ENCODE measurements at places on chromosomes 13 and 19.

DNA sequence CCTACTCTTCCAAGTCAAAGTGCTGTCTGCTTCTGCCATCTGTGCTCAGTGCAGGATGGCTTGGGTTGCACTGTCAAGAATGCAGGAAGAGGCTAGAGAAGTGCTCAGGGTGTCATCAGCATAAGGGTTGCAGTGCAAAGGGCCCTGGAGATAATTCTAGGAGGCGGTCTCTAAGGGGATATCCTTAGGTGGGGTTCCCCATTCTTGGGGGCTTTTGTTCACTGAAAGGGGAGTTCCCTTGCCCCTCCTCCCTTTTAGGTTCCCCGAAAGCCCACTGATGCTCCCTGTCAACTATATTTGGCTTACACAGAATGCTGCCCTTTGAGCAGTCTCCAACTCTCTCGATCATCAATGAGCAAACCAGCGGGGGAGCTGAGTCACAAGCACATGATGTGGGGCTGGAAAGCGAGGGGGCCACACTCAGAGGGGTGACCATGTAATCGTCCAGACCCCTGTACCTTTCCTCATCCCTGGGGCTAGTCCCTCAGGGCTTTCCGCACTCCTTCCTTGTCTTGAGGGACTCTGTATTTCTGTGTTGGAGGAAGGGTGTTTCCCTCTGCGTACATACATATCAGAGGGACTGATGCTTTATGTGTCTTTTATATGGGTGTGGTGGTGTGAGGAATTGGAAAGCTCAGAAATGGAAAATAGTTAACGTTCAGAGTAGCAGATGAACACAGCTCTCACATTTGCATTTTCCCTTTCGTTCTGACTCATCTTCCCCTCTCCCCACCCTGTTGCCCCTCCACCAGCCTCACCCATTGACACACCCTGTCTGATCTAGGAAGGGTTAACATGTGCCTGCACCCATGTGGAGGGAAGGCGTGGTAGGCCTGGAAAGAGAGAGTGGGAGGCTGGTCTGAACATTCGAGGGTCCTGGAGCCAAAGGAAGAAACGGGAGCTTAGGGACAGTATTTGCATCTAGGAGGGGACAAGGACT, 6.7 kb downstream of the ZBTB32 start:
- DNase-seq: peak; percentile 41

DNA sequence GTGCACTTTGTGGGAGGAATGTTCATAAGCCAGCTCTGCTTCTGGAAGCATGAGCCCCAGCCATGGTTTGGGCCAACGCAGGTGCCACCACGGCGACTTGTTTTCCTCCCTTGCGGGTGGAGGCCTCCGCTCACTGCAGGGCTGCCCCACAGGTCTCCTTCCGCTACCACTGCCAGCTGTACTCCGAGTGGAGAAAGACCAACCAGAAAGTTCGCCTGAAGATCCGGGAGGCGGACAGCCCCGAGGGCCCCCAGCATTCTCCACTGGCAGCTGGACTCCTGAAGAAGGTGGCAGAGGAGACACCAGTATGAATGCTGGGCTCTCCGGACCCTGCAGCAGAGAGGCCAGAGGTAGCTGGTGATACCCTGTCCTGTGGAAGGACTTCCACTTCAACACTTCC, 6.5 kb upstream of the HNRNPM start:
- DNase-seq: no peak

DNA sequence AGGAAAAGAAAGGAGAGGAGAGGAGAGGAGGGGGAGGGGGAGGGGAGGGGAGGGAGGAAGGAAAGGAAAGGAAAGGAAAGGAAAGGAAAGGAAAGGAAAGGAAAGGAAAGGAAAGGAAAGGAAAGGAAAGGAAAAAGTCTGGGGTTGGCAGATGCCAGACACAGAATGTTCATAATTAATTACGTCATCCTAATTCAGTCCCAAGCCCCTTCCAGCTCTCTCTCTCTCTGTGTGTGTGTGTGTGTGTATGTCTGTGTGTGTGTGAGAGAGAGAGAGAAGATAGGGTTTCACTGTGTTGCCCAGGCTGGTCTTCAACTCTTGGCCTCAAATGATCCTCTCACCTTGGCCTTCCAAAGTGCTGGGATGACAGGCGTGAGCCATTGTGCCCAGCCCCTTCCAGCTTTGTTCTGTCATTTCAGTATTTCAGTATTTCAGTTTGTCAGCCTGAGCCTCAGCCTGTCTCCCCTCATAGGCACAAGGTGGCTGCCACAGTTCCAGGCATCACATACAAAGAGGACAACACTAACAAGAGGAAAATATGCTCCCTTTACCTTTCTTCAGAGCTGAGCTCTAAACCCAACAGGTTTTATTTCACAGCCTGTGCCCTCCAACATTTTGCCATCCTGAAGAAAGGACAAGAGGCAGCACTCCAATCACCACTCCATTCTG, 14.6 kb downstream of the IFNL3 start:
- DNase-seq: no peak

DNA sequence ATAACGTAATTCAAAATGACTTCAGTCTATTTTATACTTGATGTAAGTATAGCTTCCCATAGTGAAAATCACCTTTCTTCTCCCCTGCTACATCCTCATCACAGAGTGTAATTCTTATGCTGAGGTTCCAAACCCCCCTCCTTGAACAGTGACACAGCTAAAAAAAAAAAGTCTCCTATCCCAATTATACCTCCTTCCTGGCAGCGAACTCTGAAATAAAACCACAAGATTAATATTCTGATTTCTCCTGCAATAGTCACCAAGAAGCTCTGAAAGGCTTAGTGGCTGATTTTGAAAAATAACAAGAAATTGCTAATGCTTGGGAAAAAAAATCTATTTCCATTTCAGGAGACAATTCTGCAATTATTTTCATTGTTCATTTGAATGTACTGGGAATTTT, 36.3 kb downstream of the EFNB2 start:
- DNase-seq: no peak

DNA sequence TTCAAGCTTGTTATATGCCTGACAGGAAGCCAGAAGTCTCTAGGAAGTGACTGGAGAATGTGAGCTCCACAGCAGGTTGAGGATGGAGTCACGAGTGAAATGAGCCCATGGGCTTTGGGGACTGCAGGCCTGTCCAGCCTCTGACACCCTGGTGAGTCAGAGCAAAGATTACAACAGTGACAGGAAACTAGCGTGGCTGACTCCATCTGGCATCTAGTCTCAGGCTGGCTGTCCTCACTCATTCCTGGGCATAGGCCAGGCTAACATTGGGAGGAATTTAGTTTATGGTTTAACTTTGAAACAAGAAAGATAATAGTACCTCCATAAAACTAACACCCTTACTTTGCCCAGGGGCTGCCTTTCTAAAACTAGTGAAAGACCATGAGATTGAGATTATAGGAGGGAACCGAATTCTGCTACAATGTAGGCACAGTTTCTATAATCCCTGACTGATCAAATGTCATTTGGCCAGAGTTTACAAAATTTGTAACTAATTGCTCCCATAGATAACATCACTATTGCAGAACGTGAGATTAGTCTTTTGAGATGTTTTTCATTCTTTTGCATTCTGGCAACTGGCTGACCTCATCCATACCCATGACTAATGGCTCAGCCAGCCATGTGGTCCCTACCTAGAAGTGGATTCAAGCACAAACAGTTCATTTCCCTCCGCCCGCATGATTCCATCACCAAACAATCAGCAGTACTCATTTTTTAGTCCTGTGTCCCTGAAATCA, 28.4 kb downstream of the PSG1 start:
- DNase-seq: no peak

DNA sequence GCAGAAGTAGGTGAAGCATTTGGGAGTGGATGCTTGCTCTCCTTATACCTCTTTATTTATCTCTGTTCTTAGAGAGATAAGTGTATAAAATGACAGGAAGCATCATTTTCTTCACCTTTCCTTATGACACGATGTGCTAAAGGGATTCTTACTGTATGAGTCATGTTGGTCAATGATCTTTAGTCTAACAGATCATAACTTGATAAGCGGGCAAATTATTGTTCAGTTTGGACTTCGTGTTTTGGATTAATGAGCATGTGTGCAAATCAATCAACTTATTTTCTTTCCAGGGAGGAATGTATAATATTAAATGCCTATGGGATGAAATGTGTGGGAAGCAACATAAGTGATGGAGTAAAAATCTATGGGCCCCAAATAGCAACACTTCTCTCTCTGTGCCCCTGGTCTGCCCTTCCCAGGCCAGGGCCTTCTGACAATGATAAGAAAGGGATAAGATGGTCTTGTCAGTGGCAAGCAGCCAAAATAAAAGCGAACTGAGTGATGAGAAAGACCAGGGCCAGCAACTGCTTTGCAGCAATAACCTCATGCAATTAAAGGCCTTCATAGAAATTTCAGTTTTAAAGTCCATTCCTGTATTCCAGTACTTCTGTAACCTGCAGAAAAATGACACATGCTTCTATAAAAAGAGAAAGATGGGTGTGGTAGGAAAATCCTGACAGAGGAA, 61.4 kb downstream of the SLC10A2 start:
- no peak for DNase-seq

GRCh38 chr13:23922005-23922932, 25.0 kb upstream of the C1QTNF9B start:
- no peak for DNase-seq

DNA sequence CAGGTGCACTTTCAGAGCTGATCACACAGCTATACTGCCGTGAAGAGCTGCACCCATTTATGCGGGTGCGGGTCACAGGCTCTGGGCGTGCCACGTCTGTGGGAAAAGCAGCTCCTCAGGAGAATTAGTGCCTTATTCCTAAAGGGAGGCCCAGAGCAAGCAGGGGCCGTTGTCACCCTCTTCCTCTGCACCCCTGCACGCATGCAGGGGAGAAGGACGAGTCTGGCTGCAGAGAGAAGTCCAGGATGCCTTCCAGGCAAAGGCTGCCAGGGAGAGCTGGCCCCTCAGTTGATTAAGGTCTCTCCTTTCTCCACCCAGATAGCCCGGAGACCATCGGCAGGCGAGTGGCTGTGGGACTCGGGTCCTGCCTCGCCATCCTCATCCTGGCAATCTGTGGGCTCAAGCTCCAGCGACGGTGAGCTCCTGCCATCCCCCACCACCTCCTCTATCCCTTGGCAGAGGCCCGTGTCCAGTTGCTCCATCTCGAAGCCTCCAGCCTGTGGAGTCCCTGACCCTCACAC, 3.1 kb upstream of the FFAR1 start:
- no peak for DNase-seq

- no peak for DNase-seq
Observed at GRCh38 chr13:59409634-59410200, 754.0 kb downstream of the DIAPH3 start.

- no peak for DNase-seq
Observed at GRCh38 chr19:46901701-46902401, 41.1 kb downstream of the ARHGAP35 start.

- DNase-seq: peak; percentile 90
Observed at GRCh38 chr19:4343370-4344307, at the start of gene MPND. MPND (plus strand) TSS chr19:4343562; CDS start chr19:4343594, 32 bp downstream.

DNA sequence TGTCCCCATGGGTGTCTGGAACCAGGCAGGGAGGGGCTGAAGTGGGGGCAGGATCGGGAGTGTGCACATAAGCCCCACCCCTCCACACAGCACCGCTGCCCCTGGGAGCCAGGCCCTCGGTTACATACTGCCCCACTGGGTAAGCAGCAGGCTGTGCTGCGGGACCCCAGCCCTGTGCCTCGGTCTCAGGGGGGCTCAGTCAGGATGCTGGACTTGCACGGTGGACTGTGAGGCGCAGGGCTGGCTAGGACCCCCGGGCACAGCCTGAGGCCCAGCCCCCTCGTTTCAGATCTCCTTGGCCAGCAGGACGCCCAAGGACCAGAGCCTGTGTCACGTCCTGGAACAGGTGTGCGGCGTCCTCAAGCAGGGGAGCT, 16.3 kb downstream of the MPND start:
- DNase-seq: no peak

DNA sequence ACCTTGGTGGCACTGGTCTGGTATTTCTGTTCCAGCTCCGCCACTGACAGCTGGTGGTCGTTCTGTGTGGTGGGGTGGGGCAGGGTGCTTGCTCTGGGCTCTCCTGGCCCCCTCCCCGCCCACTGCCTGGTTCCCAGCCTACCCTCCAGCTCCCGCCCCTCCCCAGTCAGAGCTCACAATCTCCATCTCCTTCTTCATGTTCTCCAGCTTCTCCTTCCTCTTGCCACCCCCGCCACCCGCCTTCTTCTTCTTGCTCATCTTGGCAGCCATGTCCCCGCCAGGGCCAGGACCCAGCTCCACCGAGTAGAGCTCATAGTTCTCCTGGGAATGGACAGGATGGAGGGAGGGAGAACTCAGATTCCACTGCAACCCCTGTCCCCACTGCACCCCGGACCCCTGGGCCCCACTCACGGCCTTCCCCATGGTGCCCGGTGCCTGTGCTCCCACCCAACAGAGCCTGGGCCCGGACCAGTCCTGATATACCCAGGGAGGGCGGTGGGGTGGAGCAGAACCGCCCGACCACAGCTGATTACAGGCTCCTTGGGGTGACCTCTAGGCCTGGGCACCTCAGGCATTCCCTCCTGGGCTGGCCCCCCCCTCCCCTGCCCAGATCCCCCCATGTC, at the start of gene ATP4A:
TSS of gene ATP4A (minus strand) at position 452 of the 623 bp plus-strand sequence. CDS start at position 423, 29 bp downstream.
- no peak for DNase-seq

GRCh38 chr19:9854282-9854846, 19.2 kb downstream of the PIN1 start:
- no peak for DNase-seq

GRCh38 chr19:49849433-49850220, 1.3 kb upstream of the PTOV1 start:
- DNase-seq: no peak

DNA sequence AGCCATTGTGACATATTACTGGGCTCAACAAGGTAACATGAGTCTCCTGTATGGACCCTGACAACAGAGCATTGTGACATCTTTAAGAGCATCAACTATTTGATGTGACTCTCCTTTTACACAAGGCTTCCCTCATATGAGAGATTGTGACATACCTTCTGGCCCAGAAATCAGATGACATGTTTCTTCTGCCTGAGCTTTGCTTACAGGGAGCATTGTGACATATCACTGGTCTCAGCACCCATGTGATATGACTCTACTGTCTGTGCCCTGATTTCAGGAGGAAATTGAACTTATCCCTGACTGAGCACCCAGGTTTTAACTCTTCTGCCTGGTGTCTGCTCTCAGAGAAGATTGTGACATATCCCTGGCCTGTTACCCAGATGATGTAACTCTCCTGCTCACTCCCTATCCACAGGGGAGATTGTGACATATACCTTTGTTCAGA, 15.9 kb upstream of the ZNF681 start:
- DNase-seq: no peak

DNA sequence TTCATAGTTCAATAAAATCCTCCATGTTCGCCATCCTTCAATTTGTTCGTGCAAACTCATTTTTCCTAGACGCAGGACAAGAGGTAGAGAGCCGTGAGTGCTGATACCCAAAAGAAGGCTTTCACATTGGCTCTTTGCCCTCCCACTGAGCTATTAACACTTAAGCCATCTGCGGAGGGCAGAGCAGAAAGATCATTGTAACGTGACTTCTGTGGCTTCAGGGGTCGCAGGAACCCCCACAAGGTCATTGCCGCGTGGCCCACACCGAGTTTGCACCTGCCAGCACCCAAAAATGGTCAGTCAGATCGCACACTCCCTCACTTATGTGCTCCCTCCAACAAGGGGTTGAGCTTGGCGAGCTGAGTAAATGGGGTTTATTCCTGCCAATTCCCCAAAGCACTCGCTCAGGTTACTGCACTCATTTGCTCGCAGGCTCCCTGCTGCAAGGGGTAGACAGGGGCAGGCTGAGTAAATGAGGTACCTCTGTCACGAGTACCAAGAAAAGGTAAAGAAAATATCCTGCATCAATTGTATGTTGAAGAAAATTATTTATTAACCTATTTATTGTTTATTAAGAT, 144.1 kb downstream of the PRR20E start:
- DNase-seq: no peak

- no peak for DNase-seq
Observed at GRCh38 chr13:94878602-94879165, 166.3 kb upstream of the SOX21 start.

GRCh38 chr13:98918771-98919170, 59.1 kb downstream of the DOCK9 start:
- no peak for DNase-seq
